ENCODE measurements at places on chromosomes 5 and 9.
A peak's percentile ranks its signal among the peaks of the same experiment; 100 is the strongest.

GRCh38 chr9:15714746-15715145, 161.9 kb downstream of the CCDC171 start:
- peaks cover 13% of the 10 kb centered on the region for H3K4me1 ChIP-seq
- no peaks in the 10 kb centered on the region for H3K27me3 ChIP-seq
- no peaks in the 10 kb centered on the region for H3K36me3 ChIP-seq

DNA sequence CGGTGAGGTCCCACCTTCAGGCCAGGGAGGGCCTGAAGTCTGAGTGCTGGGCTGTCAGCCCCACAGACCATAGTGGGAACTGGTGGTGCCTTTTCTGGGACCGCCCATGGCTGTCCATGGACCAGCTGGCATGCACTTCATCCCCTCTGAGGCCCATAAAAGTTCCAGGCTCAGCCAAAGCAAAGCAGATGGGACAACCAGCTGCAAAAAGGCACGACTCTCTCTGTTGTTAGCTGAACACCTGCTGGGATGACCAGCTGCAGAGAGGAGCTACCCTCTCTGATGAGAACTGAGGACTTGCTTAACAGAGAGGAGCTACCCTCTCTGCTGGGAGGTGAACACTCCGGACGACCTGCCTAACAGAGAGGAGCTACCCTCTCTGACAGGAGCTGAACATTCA, 844.3 kb upstream of the DMAC1 start:
- H3K36me3 ChIP-seq, result no peaks in the 10 kb centered on the region
- H3K4me1 ChIP-seq, result no peaks in the 10 kb centered on the region
- peak; percentile 49 for ATAC-seq
- no peak overlapping the region for H3K27ac ChIP-seq
- no peak overlapping the region for H3K4me3 ChIP-seq
- H3K27me3 ChIP-seq, result no peaks in the 10 kb centered on the region

DNA sequence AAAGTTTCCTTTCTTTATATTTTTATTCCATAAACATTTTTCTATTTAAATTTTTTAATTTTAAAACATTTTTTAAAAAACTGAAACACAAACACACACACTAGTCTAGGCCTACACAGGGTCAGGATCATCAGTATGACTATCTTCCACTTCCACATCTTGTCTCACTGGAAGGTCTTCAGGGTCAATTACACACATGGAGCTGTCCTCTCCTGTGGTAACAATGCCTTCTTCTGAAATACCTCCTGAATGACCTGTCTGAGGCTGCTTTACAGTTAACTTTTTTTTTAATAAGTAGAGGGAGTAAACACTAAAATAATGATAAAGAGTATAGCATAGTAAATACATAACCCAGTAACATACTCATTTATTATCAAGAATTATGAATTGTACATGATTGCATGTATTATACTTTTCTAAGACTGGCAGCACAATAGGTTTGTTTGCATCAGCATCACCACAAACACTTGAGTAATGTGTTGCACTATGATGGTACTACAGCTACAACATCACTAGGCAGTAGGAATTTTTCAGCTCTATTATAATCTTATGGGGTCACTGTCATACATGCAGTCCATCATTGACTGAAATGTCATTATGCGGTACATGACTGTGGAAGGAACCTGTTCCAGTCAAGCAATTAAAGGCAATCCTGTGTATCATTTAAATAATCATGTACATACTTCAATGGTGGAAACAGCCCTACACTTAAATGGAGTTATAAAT, 17.4 kb upstream of the CEP120 start:
- ATAC-seq, result no peak
- no peak overlapping the region for H3K27ac ChIP-seq
- no peaks in the 10 kb centered on the region for H3K4me1 ChIP-seq
- no peak overlapping the region for H3K4me3 ChIP-seq

DNA sequence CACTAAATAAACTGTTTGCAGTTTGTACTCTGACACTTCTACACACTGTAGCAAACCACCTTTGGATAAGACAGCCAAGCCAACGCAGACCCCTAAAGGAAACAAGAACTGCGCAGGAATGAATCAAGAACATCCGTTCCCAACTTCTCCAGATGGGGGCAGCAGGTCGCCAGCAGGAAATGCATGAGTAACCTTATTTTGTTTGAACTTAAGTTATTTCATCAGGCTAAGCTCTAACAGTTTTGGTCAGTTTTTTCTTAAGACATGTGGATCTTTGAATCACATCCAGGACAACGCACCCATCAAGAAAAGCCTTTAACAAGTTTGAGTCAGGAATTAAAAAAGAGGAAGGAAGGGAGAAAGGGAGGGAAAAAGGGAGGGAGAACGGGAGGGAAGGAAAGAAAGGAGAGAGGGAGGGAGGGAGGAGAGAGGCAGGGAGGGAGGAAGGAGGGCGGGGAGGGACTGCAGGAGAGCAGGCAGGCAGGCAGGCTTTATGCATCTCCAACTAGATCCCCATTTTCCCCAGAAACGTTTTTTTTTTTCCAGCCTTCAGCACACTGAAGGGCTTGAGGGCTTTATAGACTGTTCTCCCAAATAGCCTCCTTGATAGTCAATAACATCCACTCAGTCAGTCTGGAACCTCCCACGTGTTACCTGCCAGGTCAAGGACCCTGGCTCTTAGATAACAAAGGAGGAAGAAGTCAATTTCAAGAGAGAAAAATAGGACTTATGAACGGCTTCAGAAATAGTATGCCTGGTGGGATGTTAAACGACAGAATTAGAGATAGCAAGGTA, 22.2 kb downstream of the BHMT start:
- peaks cover 11% of the 10 kb centered on the region for H3K27me3 ChIP-seq
- no peak overlapping the region for H3K27ac ChIP-seq
- H3K4me3 ChIP-seq, result peak overlapping the region; percentile 48
- H3K4me1 ChIP-seq, result peaks cover 10% of the 10 kb centered on the region

GRCh38 chr5:113478691-113479090, 9.6 kb downstream of the MCC start:
- H3K4me1 ChIP-seq, result no peaks in the 10 kb centered on the region
- no peak overlapping the region for H3K4me3 ChIP-seq
- H3K36me3 ChIP-seq, result no peaks in the 10 kb centered on the region
- H3K27ac ChIP-seq, result no peak overlapping the region
- ATAC-seq, result no peak
- H3K27me3 ChIP-seq, result peaks cover 39% of the 10 kb centered on the region

DNA sequence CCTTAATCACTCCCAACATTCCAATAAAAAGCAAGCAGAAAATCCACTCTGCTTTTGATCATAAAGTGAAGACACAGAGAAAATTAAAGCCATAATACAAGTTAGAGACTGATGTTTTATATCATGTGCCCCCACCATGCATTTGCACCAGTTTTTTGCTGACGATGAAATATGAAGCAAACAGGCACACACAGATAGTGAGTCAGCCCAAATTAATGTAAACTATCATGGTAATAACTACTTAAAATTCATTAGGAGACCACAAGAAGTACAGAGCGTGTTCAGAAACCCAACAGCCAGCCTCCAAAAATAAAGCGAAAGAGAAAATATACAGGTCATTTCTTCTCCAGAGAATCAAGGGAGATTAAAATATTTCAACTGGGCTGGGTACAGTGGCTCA, 46.4 kb upstream of the KDM4C start:
- ATAC-seq, result no peak
- H3K27ac ChIP-seq, result no peak overlapping the region
- H3K4me1 ChIP-seq, result peaks cover 7% of the 10 kb centered on the region
- no peaks in the 10 kb centered on the region for H3K27me3 ChIP-seq
- H3K36me3 ChIP-seq, result peaks cover 5% of the 10 kb centered on the region

- H3K27ac ChIP-seq, result no peak overlapping the region
- ATAC-seq, result no peak
- H3K4me1 ChIP-seq, result no peaks in the 10 kb centered on the region
- H3K36me3 ChIP-seq, result no peaks in the 10 kb centered on the region
- H3K27me3 ChIP-seq, result no peaks in the 10 kb centered on the region
Observed at GRCh38 chr5:105882956-105883481, 1787.7 kb downstream of the EFNA5 start.

- ATAC-seq, result no peak
- H3K27ac ChIP-seq, result no peak overlapping the region
- H3K4me3 ChIP-seq, result no peak overlapping the region
- H3K36me3 ChIP-seq, result no peaks in the 10 kb centered on the region
Observed at GRCh38 chr9:118732998-118733397, 636.2 kb downstream of the BRINP1 start.

DNA sequence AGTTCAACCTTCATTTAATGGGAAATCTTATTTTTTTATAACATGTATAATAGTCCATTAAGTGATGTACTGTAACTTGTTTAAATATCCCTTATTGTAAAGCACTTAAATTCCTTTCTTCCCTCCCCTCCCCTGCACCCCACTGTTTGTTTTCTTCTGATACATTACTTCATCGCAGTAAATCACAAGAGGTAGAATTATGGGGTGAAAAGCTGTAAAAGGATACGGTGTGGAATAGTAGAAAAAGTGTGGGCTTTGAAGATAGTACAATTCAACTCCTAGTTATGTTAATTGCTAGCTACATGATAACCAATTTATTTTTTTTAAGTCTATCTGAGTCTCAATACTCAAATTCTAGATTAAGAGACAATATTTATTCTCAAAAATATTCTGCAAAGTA, 41.9 kb upstream of the MACIR start:
- no peaks in the 10 kb centered on the region for H3K27me3 ChIP-seq
- no peak overlapping the region for H3K4me3 ChIP-seq
- peaks cover 6% of the 10 kb centered on the region for H3K36me3 ChIP-seq
- ATAC-seq, result no peak
- H3K27ac ChIP-seq, result no peak overlapping the region

Measured in stimulated activated memory B cell treated with anti-CD40 and anti-IgM and Interleukin-4, amounts not matched to agents 10 μg/mL and 1 μg/mL and 100 μg/mL, for 72 hours (primary cell).